ENCODE measurements at places on chromosomes 13 and 19.

DNA sequence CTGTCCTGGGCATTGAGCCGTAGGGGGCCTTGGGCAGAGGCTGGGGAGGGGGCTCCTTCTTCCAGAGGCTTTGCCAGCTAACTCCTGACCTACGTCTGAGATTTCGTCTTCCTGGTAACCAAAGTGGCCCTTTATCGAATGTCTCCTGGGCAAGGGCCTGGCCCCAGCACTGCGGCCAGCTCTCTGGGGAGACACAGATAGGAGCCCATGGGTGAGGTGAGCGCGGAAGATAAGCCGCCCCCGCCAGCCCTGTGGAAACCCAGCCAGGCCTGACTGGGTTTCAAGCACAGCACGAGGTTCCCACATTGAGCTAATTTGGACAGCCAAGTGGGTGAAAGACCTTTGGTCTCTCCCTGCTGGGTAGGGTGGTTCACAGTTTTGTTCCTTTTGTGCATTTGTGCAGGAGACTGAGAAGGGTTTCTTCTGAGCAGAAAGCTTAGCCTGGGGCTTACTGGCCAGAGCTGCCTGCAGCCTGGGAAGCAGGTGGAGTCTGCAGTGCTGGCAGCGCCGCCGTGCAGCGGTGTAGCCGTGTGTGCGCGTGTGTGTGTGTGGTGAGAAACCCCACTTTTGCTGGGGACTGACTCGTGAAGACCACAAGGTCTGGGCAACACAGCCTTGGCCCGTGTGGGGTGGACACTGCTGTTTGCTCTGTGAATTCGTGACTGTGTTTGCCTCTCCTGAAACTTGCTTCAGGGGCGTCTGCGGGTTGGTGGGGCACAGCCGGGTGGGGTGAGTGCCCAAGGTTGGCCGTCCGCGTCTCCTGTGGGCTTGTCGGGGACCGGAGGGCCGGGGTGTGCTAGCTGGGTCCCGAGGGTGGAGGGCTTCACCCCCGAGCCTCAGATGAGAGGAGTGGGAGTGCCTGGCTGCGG lies 2.5 kb downstream of the BSG start:
- no peak for DNase-seq

GRCh38 chr13:46753917-46754316 lies 43.0 kb downstream of the ESD start:
- DNase-seq: no peak

- no peak for DNase-seq
These were observed 14.6 kb downstream of the DCUN1D2 start for GRCh38 chr13:113475911-113476310.

DNA sequence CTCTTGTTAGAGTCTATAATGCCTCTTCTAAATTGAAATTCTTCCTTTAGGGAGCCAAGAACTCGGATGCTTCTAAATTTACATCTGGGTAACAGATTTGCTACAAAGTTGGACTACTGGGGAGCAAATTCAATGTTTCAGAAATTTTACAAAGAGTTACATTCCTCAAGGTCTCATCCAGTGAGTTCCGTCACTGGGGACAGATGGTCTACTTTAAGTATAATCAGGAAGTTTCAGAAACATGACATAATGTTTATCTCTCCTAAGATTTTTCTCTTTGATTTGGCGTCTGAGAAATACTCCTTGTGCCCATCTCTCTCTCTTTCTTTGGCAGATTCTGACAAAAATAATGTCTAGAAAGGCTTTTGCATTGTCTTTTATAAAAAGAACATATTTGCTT lies 81.5 kb upstream of the MBNL2 start:
- DNase-seq: peak; percentile 52

GRCh38 chr13:48727241-48728011 lies 73.7 kb downstream of the CYSLTR2 start:
- peak; percentile 12 for DNase-seq

- no peak for DNase-seq
These were observed 42.3 kb downstream of the ZNF611 start for GRCh38 chr19:52692431-52693008.

DNA sequence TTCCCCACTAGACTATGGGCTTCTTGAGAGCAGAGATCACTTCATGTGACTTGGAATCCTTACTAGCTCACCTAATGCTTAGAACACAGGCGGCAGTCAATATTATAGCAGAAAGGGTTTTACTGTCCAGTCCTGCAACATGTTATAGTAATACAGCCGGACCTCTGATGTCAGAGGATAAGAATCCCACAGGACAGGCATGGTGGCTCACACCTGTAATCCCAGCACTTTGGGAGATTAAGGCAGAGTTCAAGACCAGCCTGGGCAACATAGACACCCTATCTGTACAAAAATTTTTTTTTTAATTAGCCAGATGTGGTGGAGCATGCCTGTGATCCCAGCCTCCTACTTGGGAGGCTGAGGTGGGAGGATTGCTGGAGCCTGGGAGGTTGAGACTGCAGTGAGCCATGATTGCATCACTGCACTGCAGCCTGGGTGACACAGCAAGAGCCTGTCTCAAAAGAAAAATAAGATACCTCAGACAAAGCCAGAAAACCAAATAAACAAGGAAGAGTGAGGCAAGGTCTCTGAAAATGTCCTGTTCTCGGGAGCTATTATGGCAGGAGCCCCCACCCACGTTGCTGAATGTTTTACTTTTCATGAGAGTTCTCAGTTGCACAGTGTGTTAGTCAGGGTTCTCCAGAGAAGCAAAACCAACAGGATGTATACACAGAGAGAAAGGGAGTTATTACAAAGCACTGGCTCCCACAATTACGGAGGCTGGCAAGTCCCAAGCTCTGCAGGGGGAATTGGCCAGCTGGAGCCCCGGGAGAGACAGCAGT lies 100.8 kb downstream of the UBL3 start:
- DNase-seq: peak; percentile 64

DNA sequence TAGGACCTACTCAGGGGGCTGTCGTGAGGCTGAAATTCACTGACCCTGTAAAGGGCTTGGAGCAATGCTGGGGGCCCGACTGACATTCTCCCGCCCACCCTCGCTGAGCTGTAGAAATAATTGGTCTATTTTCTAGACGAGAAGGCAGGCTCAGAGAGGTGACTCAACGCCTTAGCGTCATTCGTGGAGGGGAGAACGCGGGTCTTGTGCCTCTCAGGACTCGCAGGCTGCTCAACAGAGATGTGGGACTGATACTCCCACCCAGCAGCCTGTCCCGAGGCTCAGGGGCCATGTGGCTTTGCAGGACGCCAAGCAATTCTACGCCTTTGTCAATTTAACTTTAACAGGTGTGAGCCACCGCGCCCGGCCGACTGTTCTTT lies 23.6 kb upstream of the ASPDH start:
- no peak for DNase-seq

GRCh38 chr19:16920816-16921529 lies 32.2 kb downstream of the F2RL3 start:
- peak; percentile 87 for DNase-seq

DNA sequence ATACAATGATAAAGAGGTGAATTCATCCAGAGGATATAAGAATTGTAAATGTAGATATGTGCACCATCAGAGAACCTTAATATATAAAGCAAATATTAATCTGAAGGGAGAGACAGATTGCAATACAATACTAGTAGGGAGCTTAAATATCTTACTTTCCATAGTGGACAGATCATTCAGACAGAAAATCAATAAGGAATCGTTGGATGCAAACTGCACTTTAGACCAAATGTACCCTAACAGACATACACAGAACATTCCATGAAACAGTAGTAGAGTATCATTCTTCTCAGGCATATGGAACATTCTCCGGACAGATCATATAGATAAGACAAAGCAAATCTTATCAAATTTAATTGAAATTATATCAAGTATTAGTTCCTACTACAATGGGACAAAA lies 35.0 kb upstream of the ZNF766 start:
- no peak for DNase-seq

DNA sequence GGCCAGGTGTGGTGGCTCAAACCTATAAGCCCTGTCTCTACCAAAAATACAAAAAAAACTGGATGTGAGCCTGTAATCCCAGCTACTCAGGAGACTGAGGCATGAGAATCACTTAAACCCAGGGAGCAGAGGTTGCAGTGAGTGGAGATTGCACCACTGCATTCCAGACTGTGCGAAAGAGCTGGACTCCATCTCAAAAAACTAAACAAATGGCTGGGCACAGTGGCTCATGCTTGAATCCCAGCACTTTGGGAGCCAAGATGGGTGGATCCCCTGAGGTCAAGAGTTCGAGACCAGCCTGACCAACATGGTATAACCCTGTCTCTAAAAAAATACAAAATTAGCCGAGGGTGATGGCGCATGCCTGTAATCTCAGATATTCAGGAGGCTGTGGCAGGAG lies 34.9 kb upstream of the ZNF83 start:
- DNase-seq: no peak

- peak; percentile 24 for DNase-seq
These were observed 138.1 kb upstream of the KL start for GRCh38 chr13:32878163-32878562.

DNA sequence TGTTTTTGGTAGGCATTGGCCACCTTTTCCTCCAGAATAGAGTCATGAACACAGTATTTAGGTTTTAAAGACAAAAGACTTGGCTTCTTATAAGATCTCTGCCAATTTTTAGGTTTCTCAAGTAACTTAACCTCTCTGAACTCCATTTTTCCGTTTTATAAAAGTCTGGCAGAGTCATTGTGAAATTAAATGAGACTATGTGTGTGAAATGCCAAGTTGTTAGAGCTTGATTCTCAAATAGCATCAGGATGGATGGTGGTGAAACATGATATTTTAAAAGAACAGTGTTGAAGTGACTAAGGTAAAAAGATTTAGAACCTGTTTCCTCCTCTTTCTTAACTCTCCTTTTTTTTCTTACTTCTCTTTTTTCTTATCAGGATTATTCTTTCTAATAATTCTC lies 617.7 kb upstream of the SLITRK1 start:
- DNase-seq: no peak

DNA sequence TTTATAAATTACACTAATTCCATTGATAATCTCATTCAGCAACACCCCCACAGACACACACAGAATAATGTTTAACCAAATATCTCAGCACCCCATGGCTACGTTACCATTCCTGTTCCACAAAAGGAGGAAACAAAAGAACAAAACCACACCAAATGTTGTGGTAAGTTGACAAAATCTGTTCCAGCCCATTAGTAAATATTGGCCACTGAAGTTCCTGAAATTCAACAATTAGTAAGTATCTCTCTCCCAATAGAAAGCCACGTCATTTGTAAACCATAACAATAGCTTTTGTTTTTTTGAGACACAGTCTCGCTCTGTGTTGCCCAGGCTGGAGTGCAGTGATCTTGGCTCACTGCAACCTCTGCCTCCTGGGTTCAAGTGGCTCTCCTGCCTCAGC lies 2.3 kb upstream of the FCAR start:
- DNase-seq: no peak

DNA sequence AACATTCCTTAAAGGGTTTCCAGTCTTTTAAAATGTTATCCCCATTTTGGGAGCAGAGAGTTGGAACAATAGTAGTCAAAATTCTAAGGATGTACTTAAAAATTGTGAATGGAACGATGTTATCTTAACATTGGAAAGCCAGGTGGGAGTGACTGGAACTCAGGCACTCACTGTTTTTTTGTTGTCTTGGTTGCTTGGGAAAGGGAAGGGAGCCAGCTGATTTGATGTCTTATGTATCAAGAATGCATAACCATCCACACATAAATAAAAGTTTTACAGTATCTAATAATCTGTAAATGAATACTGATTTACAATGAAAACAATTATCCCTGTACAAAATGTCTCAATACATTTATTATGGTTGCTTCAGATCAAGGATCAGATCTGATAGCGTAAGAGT lies 88.7 kb downstream of the SLC10A2 start:
- no peak for DNase-seq

DNA sequence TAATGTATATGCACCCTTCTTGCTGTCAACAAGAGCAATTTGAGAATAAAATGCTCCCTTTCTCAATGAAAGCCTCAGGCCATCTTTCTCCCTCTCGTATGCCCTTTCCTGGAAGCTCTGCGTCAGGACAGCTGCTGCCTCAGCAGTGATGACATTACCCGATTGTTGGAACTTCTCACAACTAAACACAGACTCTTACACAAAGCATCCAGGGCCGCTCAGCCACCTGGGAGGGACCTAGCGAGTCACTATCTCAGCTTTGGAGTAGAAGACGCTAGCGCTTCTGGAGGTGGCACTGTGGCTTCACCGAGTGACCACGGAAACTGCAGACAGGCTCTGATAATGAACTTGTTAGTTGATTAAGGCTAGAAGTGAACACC lies 153.2 kb upstream of the SOX1 start:
- no peak for DNase-seq

DNA sequence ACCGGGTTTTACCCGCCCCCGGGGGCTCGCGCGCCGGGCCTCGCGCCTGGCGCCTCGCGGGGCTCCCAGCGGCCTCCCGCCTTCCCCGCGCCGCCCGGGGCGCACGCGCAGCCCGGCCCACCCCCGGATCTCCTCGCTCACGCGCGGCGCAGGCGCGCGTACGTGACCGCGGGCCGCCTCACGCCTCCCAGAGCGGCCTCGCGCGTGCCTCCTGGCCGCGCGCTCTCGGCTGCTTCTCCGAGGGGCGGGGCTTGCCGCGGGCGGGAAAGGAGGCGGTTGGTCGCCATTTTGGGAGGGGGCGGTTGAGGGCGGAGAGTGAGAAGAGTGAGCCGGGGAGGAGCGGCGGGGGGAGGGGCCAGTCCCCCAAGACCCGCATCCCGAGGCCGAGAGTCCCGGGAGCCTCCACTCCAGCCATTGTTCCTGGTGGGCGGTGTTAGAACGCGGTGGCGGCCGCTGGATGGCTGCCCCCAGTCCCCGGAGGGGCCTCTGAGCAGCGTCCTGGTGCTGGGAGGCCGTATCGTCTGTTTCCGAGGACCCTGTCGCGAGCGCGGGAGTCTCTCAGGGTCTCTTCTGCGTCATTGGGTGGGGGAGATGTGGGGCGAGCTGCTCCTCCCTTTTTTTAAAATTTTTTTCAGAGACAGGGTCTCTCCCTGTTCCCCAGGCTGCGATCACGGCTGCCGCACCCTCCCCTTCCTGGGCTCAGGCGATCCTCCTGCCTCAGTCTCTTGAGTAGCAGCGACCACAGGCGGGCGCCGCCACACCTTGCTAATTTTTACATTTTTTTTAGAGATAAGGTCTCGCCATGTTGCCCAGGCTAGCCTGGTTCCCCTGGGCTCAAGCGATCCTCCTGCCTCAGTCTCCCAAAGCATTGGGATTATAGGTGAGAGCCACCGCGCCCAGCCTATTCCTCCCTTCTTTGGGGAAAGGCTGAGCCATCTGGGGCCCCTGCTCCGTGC lies at the start of gene ZNF541:
ZNF541 (minus strand) TSS at position 78 of the 956 bp plus-strand sequence. CDS start 17,292 bp downstream, outside the sequence.
- DNase-seq: peak; percentile 61

DNA sequence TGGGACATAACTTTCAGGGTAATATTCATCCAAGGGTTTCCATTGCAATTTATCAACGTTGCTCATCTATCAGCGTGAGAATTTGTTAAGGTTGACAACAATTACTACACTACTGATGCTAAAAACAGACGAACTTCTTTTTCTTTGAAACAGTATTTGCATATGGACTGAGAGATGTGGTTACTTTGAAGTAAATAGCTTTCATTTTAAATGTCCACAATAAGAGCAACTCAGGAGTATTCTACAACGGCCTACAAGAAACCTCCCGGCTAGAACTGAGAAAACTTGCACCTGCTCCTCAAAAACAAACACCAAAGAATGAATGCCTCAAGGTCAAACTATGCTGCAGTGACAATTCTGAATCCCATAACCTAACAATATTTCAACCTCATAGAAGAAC lies 238.4 kb downstream of the IRS2 start:
- no peak for DNase-seq

All from fibroblast of skin of back (primary cell).